ENCODE measurements at places on chromosomes 2 and 18.
A peak's percentile ranks its signal among the peaks of the same experiment; 100 is the strongest.

- DNase-seq: no peak
Measured at GRCh38 chr2:234770031-234770506, 181.7 kb upstream of the SH3BP4 start.

- DNase-seq: no peak
Measured at GRCh38 chr2:12754643-12755042, 37.9 kb downstream of the TRIB2 start.

- DNase-seq: peak; percentile 13
Measured at GRCh38 chr2:207258263-207258991, 92.7 kb upstream of the KLF7 start.

GRCh38 chr2:215799194-215799593, 214.2 kb downstream of the MREG start:
- no peak for DNase-seq

DNA sequence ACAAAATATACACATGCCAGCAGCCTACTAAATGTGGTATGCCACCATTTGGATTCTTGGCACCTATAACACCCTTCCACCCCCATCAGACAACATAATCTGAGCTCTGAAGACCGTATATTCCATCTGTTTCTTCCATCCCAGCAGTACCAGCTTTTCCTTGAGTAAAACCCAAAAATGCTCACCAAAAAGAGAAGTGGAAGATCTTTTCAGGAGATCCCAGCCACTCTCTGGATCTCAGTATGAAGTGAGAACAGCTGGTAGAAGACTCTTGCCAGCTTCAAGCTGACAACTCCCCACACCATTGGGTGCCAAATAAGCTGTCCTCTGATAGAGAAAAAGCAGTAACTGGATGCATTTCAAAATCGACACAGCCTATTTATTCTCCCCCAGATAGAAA, 22.6 kb downstream of the REG1B start:
- no peak for DNase-seq

- DNase-seq: no peak
Measured at GRCh38 chr2:239599299-239599698, 198.5 kb upstream of the HDAC4 start.

GRCh38 chr2:201858281-201859184, 52.2 kb downstream of the CDK15 start:
- DNase-seq: peak; percentile 68

DNA sequence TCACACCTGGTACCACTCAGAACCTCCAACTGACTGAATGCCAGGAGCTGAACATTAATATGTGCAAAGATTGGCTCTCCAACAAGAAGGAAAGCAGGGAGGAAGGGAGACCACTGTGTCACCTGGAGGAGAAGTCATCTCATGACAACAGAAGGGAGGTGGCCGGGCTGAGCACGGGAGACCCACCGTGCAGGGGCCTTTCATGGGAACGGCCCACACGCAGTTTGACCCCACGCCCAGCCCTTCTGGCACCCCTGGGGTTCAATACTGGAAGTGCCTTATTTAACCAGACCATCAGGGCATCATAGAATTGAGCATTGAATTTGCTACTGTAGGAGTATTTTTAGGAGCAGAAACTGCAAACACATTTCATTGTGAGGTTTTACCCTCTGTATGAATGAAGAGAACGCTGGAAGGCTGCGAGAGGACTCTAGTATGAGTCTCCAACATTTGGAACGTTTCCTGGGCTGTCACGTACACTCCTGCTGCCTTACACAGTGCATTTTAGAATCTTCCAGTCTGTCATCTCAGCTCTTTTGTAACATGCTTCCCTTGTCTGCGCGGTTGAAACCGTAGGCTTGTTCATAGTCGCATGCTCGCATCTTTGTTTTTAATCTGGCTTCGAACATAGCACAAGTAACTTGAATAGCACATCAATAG, 132.1 kb downstream of the NFATC1 start:
- no peak for DNase-seq

GRCh38 chr2:190304404-190304803, 15.2 kb downstream of the HIBCH start:
- no peak for DNase-seq

DNA sequence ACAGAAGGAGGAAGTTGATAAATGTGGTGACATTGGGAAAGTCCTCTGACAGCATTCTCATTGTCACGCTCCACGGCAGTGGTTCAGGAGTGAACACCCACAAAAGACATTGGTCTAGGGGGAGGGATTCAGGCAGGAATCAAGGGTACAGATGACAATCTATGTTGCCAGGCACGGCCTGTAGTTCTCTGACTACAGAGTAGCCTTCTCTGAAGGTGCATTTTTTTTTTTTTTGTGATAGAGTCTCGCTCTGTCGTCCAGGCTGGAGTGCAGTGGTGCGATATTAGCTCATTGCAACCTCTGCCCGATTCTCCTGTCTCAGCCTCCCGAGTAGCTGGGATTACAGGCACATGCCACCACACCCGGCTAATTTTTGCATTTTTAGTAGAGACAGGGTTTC, 7.4 kb upstream of the MOB1A start:
- DNase-seq: peak; percentile 99

DNA sequence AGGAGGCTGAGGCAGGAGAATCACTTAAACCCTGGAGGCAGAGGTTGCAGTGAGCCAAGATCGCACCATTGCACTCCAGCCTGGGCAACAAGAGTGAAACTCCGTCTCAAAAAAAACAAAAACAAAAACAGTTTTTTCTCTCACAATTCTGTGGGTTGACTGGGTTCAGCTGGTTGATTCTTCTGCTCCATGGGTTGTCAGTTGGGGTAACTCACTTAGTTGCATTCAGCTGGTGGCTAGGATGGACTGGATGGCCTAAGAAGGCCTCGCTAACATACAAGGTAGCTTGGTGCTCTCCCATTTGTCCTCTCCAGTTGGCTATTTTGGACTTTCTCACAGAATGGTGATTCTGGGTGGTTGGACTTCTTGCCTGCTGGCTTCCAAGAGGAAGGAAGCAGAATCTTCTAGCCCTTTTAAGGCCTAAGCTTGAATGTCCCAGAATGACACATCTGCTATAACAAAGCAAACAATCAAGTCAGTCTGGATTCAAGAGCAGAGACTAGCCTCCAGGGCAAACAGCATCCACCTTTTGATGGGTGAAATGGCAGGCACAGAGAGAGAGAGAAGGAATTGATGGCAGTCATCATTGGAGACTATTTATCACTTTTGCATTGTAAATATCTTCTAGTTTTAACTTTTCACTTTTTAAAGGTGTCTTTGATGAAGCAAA, 17.9 kb downstream of the LAMA3 start:
- no peak for DNase-seq

DNA sequence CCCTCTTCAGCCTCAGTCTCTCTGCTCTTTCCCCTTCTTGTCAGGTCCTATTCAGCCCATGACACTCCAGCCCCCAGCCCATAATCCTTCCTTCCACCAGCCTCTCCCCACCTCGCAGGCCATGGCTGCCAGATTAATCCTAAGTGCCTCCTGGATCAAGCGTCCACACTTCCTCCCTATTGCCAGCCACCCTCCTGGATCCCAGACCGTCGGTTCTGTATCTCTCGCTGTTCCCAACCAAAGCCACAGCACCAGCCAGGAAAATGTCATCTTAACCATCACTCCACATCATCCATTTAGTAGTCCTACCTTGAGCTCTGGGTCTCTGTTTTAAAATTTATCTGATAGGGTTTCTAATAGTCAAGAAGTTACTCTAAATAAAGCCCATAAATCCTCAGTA, 49.5 kb downstream of the NDUFA10 start:
- no peak for DNase-seq

DNA sequence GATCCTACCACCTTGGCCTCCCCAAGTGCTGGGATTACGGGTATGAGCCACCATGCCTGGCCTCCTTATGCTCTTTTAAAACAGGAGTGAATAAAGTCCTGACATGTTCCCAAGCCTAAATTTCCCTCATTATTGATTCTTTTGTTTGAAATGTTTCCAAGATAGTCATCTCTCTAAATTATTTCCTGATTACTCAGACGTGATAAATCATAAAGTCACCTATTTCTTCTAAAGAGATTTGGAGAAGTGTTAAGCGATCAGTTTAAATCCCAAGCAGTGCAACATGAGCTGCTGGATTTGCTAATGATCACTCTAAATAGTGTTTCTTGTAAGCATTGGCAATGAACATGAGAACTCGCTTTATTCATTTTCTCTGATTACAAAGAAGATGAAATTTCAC, 51.8 kb downstream of the PMAIP1 start:
- no peak for DNase-seq

DNA sequence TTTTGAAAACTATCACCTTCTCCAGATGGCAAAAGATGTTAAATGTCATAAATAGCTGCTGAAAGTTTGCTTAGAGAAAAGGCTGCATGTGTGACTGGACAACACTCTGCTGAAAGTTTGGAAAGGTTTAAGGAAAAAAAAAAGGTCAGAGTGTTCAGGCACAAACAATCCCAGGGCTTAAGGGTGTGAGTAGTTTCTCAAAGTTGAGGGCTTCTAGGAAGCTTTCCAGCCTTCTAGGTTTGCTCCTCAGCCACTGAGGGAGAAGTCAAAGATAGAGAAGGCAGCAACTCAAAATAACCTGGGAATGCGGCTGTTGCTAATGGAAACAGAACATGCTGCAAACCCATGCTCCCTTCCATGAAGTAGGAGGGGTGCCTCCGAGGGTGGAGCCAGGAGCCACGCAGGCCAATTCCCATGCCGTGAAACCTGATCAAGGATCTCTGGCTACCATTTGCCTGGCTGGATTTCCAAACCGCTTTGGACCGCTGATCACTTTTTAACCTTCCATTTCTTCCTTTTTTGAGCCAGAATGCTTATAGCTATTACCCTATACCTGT, 88.0 kb downstream of the TEX51 start:
- DNase-seq: no peak

GRCh38 chr2:138531913-138532312, 30.3 kb downstream of the SPOPL start:
- no peak for DNase-seq

DNA sequence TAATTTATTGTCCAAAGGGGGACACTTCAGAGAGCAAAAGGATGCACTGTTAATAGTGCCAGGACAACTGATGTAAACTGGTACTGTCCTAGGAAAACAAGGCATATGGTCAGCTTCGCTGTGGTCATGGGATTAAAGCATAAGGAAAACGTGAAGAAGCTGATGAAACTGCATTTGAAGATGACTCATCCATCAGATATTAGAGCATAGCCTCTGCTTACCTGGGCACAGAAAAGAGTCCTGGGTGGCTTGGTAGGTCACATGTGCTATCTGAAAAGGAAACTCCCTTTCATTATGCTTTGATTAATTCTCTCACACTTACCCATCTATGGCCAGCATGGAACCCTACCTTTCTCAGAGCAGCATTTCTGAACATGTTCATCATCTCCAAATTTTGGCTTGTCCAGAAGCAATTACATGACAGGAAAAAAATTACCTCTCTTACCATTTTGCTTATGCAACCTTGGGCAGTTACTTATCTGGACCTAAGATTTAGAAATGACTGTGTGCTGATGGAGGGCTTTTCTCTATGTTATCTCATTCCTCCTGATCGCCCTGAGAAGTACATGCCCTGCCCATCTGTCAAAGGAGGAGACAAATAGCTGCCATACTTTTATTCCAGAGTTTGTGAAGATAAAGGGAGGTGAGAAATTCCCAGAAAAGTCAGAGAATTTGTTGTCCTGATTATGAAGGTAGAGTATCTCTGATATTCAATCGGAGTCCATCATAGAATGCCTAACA, 275.3 kb upstream of the SLC14A2 start:
- no peak for DNase-seq

GRCh38 chr2:119860924-119861323, 101.2 kb downstream of the PTPN4 start:
- peak; percentile 86 for DNase-seq

All from KBM-7 (cell line).